ENCODE measurements at places on chromosomes 3 and 15. TPM values are rescaled to one million over a fixed set of nuclear protein-coding genes. Genes with fewer than 3 reads are reported as not detected.

- no peak for DNase-seq
Observed at GRCh38 chr3:171660188-171660587, 150.1 kb downstream of the PLD1 start.

- DNase-seq: no peak
Observed at GRCh38 chr3:38842266-38842965, 26.4 kb upstream of the SCN10A start.

GRCh38 chr3:196620161-196620604 is 19.3 kb upstream of the NRROS start:
- no peak for DNase-seq

DNA sequence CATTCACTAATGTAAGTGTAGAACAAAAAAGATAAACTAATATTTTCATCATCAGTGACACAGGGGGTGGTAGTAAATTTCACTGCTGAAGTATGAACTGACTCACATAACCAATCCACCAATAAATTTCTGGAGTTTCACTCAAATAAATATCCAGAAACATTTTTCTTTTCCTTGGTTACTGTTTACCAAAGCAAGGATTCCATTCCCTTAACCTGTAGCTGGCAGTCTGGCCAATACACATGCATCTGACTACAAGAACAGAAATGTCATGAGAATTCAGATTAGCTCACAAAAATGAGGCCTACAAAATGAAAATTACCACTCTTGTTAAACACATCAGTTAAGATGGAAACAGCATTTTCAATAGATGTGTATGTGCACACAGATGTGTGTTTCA is 80.3 kb downstream of the STAG1 start:
- DNase-seq: no peak

DNA sequence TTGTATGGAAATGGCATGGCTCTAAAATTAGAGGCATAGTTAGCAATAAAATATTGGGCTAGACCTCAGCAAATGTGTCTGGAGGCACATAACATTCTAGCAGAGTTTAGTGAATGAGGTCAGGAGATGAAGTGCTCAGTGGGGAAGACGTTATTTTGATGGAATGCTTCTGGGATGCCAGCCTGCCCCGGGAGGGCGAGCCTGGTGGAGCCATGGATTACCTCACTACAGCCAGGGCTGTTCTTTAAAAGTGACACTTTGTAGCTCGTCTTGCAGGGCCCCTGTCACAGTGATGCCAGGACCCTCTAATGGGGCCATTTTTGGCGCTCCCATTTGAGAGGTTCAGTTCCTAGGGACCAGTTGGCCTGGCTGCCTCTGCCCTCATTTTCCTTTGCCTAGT is 48.5 kb downstream of the PXYLP1 start:
- DNase-seq: no peak

DNA sequence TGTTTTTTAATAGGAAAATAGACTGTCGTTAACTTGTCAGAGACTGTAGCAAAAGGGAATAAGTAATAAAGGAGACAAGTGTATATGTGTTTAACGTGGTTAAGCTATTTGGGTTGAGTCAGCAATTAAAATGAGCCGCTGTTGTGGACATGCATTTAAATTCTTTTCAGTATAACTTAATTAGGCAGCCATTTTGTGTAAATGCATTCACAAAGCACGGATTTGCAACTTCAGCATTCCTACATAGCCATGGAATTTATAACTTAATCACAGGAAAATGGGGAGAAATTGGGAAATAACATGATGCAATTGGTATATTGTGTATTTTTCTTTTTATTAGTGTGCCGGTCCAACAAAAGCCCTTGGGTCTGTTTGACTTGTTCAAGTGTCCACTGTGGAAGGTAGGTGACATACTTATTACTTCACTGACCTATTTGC is 27.9 kb downstream of the USP3 start:
- DNase-seq: no peak

DNA sequence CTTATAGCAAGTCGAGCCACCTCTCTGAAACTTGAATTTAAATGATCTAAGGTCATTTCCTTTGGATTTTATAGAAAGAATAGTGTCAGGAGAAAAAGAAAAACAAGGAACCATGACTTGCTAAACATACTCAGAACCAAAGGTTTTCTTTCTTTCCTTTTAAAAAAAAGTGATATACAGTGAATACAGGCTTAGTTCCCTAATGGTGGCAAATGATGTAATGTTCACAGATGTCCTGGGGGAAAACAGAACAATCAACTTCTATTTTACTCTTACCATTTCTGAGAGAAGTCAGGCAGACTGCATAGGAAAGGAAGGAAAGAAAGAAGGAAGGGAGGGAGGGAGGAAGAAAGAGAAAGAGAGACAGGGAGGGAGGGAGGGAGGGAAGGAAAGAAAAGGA is 56.5 kb downstream of the ST6GAL1 start:
- no peak for DNase-seq

DNA sequence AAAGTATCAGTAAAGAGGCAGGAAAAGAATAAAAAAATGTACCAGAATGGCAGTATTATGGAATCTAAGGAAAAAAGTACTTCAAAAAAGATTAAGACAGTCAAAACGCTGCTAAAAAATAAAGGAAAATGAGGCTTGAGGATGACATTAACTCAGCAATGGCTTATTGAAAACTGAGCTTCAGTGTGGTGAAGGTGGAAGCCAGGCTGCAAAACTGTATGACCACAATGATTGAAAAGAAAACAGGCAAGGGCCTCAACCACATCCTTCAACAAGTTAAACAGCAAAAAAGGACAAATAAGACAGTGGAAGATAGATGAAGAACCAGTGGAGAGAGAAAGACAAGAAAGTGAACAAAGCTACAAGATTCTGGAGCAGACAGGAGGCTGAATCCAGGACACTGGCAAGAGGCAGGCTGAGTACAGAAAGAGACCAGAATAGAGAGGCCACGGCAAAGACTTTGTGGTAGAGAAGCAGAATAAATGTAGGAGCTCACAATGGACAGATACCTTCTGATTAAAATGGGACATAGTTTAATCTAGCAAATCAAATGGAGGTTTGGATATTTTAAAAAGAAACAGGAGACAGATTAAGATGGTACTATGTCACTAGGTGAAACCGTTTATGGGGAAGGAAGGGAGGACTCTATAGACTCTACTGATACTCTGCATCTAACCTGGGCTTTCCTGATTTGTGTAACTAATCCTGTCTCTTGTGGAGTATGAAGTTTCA is 86.1 kb downstream of the TJP1 start:
- no peak for DNase-seq

DNA sequence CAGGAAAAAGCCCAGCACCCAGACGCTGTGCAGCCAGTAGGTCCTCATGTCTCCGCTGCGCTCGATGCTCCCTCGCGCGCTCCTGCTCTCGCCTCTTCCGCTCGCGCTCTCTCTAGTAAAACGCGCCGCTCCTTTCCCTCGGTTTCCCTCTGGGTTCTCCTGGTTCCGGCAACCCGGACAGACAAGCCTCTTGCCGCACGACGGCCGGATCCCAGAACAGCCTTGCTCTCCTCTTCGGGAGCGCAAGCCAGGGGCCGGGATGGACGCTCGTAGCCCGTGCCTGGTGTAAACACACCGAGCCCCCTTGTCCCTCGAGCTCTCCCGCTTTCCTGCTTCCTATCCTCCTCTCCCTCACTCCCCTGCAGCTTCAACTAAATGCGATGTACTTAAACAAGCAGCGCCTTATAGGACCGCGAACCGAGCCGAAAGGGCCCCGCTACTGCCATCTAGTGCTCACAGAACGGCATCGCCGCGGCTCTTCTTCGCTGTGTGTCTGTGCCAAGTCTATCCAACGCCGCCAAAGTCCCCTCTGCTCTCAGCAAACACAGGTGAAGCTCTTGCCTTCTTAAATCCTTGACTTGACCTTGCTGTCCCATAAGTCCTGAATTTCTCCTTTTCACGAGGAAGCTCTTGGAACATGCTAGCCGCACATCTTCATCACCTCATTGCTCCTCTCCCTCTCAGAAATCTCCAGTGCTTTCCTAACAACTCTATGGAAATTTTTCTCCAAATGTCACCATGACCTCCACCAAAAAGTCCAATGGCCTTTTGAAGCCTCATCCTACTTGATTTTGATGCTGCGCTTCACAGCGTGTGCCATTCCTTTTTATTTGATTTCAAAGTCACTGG is 1037.2 kb downstream of the IGSF11 start:
- peak; percentile 80 for DNase-seq

- DNase-seq: no peak
Observed at GRCh38 chr3:27022096-27022761, 347.0 kb downstream of the NEK10 start.

DNA sequence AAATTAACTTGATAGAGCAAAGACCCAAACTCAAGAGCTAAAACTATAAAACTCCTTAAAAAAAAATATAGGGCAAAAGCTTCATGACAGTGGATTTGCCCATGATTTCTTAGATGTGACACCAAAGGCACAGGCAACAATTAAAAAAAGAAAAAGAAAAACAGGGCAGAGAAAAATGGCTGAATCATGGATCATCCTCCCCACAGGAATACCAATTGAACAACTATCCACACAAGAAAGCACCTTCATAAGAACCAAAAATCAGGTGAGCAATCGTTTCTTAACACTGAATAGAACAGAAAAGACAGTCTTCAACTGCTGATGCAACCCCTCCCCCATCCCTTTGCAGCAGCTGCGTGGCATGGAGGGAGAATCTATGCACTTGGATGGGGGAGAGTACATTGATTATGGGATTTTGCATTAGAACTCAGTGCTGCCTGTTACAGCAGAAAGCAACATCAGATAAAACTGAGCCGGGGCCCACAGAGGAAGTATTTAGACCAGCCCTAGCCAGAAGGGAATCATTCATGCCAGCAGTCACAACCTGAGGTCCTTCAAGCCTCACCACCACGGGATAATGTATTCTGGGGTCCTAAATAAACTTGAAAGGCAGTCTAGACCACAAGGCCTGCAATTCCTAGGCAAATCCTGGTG is 15.7 kb downstream of the C3orf33 start:
- no peak for DNase-seq

DNA sequence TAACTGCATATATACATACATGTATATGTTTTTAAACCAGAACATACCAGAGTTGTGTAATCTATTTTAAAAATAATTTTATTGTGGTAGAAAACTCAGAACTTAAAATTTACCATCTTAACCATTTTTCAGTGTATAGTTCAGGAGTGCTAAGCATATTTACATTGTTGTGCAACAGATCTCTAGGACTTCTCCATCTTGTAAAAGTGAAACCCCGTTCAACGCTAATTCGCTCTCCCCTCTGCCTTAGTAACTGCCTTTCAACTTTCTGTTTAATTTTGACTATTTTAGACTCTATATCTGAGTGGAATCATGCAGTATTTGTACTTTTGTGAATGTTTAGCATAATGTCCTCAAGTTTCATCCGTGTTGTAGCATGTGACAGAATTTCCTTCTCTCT is 51.8 kb upstream of the SSR3 start:
- DNase-seq: no peak

GRCh38 chr3:108713816-108714215 is 43.4 kb downstream of the RETNLB start:
- DNase-seq: no peak

DNA sequence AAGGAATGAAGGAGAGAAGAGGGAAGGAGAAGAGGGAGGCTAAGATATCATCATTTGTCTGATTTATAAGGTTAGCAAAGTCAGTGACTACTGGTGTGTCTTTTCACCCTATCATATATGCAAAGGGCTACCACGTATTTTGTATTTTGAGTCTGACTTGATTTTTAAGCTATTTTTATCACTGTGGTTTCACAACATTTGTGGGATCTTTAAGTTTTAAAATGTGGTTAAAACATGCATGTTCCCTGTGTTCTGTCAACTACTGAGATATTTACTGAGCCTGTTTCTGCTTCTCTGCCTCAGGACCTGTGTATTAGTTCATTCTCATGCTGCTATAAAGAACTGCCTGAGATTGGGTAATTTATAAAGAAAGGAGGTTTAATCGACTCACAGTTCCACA is 22.5 kb upstream of the SPTSSB start:
- DNase-seq: no peak

DNA sequence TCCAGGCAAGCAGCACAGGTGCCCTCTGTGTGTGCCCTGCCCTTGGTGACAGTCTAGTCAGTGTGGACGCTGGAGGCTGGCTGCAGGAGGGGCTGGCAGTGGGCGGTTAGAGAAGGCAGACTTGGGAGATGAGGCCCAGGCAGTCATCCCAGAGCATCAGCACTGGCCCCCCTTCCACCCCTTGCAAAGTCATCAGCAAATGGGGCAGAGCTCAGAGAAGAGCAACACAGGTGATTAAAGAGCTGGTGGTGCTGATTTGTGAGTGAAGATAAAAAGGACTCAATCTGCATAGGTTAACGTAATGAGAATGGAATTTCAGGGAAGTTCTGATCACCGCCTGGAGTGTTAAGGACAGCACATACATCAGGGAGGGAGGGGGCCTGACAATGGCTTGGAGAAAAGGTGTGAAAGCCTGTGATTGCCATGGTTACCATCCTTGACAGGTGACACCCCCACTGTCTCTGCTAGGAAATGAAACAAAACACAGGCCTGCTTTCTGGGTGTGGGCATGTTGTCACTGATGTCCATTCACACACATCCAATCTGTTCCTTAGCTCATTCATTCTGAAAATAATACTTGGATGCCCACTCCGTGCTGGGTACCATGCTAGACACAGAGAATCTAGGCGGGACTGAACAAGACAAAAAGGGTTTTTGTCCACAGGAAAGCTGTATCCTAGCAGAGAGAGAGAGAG is 269.6 kb upstream of the ST8SIA2 start:
- DNase-seq: no peak

DNA sequence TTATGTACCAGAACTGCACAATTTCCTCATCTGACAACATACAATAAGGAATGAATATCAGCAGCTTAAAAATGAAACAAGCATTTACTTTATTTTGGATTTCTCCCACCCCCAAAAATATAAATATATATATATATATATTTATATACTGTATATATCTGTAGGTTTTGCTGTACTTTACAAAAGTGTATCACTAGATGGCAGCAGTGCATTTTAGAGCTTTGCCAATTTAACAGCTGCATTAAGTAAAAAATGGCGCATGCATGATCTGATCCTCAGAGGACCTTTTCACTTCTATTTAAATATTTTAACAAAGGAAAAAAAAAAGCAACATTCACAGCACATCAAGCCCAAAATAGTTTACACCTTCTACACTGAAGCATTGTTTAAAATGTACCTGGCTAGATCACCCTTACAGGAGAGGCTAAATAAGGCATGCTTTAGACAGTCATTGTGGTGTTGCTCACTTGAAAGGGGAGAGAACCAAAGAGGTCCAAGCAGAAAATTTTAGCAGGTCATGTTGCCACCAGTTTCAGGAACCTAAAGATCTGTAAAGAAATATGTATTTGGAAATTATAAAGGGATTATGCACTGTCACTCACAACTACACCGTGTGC is 72.6 kb downstream of the NPTN start:
- peak; percentile 68 for DNase-seq

GRCh38 chr15:90064911-90065681 is 37.2 kb downstream of the IDH2 start:
- no peak for DNase-seq

Gene ARRDC4
- total RNA-seq: not detected

Gene CYP8B1
- total RNA-seq: not detected

Gene HEMK1
- 27.4 TPM for total RNA-seq

Gene FAM3D
- not detected for total RNA-seq

Gene THBS1
- total RNA-seq: 0.51 TPM

Gene GLCE
- total RNA-seq: 7.2 TPM

Gene CHRNA5
- 9.1 TPM for total RNA-seq

All from OCI-LY7 (cell line).